ENCODE measurements at places on chromosomes 2 and 18.

GRCh38 chr18:5746844-5747243, 148.5 kb downstream of the TMEM200C start:
- no peak for DNase-seq

GRCh38 chr2:143300536-143300935, 171.3 kb downstream of the ARHGAP15 start:
- no peak for DNase-seq

DNA sequence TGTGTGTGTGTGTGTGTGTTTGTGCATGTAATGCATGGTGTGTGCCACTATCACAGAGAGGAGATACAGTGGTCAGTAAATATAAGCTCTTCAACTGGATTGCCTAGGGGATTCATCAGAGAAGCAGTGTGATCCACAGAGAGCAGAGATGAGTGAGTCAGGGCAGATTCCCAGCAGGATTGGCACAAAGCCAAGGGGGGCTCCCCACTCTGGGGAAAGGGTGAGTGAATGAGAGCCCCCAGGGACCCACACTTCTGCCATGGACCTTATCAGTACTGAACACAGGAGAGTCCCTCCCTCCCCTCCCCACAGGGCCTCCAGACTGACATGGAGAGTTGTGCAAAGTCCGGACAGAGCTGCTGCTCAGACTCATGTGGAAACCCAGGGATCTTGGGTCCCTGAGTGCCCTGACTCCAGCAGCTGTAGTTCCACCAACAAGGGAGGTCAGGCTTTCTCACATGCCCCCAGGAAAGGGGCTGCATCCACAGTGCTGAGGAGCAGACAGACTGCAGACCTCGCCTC, 748.8 kb downstream of the NR4A2 start:
- DNase-seq = no peak

DNA sequence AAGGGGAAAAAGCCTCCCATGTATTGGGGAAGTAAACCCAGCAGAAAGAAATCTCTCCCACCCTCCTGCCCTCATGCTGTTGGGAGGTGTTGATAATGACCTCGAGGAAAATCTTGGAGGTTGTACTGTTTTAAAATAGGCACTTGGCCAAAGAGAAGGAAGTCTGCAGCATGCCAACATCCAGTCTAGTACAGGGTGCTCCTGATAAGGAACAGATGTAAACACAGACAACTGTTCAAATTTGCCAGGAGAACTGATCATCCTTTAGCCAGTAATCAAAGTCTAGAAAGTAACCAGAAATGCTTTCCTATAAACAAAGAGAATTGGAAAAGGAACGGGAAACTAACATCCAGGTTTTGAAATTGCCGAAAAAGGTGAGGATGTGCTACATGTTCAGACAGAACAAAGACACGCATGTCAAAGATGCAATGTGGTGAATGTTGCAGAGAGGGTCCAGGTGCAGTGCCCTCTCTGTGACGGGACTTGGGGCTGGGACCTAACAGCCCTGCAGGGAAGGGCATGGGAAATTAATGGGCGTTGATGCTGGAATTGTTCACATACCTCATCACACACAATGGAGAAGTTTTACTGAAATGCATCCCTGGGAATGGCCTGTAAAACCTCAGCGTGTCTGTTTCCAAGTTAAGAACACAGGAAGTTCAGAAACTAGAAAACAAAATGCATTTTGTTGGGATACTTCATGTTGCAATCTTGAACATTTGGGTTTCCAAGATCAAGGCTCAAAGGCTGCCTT, 125.7 kb upstream of the RND3 start:
- no peak for DNase-seq

DNA sequence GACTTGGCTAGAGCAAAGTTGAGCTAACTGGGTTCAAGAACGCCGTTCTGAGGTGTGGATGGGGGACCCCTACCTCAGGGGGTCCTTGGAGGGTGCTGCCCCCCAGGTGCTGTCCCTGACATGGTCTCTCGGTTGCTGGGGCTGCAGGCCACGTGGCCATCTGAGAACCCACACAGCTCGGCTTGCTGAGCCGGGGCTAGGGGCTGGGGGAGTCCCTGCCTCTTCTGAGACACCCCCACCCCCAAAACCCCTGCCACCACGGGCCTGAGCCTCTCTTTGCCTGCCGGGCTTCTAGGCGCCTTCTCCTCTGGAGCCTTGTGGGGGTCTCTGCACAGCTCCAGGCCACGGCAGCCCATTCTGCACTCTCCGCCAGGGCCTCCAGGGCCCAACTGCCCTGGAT, 52.0 kb upstream of the LAMA1 start:
- DNase-seq = no peak

DNA sequence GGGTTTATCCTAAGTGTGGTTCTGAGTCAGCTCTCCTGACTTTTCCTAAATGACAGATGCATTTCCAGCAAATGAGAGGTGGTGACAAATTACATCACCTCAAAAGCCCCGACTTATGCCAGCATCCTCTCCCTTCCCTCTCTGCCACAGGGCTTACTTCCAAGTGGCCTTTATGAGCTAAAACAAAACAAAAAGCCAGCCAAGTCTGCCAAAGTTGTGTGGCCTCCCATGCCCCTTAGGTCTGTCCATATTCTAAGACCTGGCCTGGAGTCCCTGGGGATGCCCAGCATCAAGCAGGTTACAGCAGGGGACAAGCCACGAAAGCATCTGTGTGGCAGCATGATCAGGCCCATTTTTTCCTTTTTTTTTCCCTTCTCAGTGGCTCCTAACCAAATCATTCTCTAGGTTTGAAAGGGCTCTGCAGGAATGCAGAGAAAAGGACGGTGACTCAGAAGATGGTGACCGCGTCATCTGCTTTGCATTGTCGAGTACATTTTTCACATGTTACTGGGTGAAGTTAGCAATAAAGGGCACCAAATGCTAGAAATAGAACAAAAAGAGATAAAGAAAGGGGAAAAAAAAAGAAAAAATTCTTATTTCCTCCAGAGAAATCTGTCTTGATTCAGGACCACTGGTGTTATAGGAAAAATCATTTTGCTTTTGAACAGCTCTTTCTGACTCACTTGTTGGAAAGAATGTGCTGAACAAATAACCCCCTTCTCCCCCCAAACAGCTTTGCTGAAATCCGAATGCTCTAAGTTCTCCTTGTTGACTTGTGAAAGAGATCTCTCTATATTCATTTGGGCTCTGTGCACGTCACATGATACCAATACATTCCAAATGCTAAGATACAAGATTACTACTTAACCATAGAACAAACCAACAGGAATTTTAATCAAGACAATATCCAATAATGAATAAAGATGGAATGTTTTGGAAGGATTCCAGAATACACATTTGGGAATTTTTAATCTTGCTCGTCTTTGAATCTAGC, 178.7 kb downstream of the EN1 start:
- no peak for DNase-seq

DNA sequence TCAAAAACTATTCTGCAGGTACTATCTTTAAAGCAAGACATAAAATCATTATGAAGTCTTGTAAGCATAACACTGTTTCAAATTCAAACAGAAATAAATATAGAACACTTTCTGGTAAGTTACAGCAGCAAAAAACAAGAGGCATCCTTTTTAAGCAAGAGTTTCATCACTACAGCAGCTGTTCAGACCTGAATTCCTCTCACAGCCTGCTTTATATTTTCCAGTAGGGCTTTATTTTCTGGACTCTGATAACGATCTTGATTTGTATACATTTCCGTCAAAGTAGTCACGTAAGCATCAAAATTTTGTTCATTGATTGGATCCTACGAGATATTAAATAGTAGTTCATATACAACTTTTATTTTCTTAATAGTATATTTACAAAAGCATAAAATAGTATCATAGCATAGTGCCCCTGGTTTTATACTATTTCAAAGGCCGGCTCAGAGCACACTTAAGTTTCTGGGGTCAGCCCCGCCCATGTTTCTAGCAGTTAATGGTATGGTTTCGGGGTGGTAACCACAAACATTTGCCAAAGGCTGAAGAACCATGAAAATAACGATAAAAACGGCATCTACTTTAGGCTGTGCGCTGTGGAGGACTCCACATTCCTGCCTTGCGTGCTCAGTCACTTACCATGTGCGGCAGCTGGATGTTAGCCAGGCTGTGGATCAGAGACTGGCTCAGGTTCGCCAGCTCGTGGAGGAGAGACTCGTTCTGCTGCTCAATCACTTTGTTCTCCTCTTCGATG, 47.5 kb upstream of the PXDN start:
- no peak for DNase-seq

Data from iPS DF 6.9 (cell line).